ENCODE measurements at places on chromosomes 16 and 17. TPM values are rescaled to one million over a fixed set of nuclear protein-coding genes. Genes with fewer than 3 reads are reported as not detected.

Gene SLC13A2
- 0.03 TPM for polyA plus RNA-seq

Gene RBBP6
- polyA plus RNA-seq: 45.9 TPM

Gene PRSS21
- 0.11 TPM for polyA plus RNA-seq

Gene WNK4
- polyA plus RNA-seq: 0.23 TPM

Gene SGCA
- 89.1 TPM for polyA plus RNA-seq

Gene GP1BA
- 0.04 TPM for polyA plus RNA-seq

Gene AGRP
- not detected for polyA plus RNA-seq

Gene DPEP2
- 2.5 TPM for polyA plus RNA-seq

Gene LPCAT2
- polyA plus RNA-seq: 12.4 TPM

Gene TBX4
- polyA plus RNA-seq: 13.0 TPM

Gene EVI2B
- polyA plus RNA-seq: 7.6 TPM

Gene HOXB9
- polyA plus RNA-seq: 0.35 TPM

DNA sequence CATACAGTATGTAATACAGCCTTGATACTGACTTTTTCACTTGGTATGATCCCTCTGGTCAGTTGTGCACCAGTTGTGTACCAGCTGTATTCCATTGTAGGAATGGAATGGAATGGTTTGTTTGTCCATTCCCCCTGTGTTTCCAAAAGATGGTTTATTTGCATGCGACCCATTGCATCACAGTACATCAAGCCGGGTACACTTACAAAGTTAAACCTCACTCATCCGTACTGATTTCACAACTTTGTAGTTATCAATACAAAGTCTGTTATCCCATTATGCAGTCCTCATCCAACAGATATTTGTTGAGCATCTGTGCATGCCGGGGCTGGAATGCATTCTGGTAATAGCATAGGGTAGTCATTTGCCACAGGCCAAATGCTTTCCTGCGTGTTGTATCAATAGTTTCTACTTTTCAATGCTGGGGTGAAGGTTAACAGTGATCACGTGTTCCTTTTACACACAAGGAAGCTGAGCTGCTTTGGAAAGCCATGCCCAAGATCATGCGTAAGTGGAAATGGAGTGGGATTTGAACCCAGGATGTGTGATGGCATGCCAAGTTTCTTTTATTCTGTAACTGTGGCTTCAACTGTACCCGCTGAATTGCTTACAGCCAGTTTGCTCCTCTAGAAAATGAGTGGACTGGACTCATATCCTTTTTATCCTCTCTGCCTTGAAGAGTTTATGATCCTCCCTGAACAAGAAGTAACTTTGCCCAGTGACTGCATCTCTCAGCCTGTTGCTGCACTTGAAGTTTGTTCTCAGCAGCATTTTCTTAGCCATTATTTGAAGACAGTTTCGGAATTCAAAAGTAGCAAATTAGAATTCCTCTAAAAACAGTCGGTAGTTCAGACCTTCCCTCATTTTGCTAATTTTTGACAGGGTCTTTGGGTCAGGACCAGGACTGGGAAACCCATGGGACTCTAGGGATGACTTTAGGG, 228.5 kb downstream of the CCDC182 start:
- no peak for DNase-seq

- DNase-seq: no peak
These were observed 223.2 kb upstream of the DYNLRB2 start for GRCh38 chr16:80317599-80318037.

GRCh38 chr16:84115919-84116719, 623 bp downstream of the MBTPS1 start:
- DNase-seq: no peak

DNA sequence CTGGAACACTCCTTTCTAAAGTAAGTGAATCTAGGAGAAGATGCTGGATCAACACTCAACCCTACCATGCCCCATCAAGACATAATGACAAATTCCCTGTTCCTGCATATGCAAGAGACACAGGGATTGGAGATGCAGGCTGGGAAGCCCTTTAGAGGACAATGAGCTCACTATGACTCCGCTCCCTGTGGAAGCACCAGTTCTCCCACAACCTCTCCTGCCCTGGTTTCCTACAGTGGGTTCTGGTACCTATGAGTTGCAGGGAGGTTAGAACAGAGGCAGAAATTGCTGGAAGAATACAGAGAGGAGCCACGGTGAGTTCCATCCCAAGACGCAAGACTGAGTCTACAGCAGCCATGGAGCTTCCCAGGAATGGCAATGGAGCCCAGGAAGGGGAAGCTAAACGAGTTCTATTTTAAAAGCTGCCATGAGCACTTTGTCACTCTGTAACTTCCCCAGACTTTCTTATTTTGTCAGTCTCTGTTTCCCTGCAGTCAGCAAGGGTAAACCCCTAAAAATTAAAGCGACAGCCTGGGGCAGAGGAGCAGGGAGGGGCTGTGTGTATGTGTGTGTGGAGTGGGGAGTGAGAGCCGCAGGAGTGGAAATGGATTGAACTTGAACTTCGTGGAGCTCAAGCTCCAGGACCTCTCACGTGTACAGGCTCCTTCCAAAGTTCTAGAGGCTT, 42.3 kb upstream of the PIK3R6 start:
- DNase-seq: no peak

- DNase-seq: no peak
These were observed 28.5 kb downstream of the STAT5B start for GRCh38 chr17:42247734-42248133.

- no peak for DNase-seq
These were observed 27.7 kb downstream of the C17orf100 start for GRCh38 chr17:6679241-6679640.

GRCh38 chr16:27851586-27851985, 211.9 kb downstream of the GSG1L start:
- DNase-seq: no peak

- no peak for DNase-seq
These were observed 3.2 kb downstream of the CSF3 start for GRCh38 chr17:40018211-40019121.

- DNase-seq: no peak
These were observed 5.1 kb downstream of the KRT31 start for GRCh38 chr17:41392278-41392677.

GRCh38 chr16:50711862-50712559, 18.6 kb downstream of the NOD2 start:
- no peak for DNase-seq

DNA sequence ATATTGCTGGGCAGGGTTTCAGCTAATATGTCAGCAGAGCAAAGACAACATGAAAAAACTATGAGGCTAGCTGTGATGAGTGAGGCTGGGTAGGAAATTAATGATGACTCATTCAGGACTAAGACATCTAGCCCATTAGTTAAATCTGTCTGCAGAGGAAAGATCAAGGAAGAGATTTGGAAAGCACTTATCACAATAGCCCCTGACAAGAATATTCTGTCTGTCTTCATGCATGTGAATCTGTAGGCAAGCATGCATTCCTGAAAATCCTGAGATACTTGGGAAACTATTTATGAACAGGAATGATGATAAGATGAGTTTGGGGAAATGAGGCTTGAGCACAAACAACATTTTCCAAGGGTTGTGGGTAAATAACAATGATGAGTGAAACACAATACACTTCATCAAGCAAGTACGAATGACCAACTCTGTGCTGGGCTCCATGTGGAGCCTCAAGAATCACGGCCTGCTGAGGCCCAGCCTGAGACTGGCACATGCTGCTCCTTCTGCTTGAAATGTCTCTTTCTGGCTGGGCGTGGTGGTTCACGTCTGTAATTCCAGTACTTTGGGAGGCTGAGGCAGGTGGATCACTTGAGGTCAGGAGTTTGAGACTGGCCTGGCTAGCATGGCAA, 96.5 kb upstream of the ASIC2 start:
- no peak for DNase-seq

GRCh38 chr17:58702045-58702476, 9.7 kb downstream of the RAD51C start:
- DNase-seq: no peak

- DNase-seq: no peak
These were observed 51.6 kb downstream of the N4BP1 start for GRCh38 chr16:48558371-48558841.

DNA sequence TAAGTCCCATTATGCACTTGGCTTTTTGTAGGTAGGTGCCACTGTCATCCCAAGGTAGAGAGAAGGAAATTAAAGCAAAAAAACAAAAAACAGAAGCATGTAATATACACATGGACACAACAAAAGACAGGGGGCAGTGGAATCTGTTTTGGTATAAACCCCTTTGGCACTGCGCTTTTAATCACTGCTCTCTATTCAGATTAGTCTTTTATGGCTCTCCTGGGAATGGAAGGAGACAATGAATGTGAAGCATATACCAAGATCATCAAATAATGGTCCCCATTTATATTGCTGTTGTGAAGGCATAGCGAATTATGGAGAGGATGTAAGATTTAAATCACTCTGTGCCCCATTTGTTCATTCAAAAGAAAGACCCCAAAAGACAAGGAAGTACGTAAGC, 17.4 kb downstream of the CDH11 start:
- no peak for DNase-seq

- no peak for DNase-seq
These were observed 56.5 kb downstream of the ACTG1 start for GRCh38 chr17:81456091-81456490.

DNA sequence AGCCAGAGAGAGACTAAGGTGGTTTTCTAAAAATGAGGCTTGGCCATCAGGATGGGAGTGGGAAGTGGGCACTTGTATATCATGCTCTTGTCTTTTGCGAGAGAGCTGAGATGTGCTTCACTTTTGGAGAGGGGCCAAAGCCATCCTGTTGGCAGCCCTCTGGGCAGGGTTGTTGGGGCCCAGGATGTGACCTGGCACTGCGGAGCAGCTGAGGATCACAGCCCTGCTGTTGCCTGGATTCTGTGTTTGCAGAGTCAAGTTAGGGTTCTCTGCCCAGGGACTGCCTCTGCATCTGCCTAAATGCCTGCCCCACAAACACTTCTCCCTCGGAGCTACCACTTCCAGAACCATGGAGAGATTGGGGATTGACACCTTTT, 71.2 kb downstream of the PLD6 start:
- DNase-seq: no peak

DNA sequence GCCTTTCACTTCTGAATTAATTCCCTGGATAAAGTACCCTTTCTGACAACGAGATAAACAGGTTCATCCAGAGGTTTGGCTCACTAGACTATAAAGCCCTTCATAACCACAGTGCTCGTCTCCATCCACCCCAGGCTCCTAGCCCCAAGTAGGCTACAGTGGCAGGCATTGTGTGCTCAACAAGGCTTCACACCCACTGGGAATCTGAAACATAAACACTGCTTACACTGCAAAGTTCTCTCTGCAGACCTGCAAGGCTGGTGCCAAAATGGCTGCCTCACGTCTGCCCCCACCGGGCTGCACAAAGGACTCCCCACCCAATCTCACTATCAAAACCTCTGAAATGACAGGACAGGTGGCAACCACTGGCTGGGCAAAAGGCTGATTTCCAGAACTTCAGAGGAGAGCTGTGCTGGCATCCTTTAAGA, 5.1 kb upstream of the HLF start:
- DNase-seq: no peak

GRCh38 chr16:11224096-11224893, 31.7 kb downstream of the SOCS1 start:
- no peak for DNase-seq

DNA sequence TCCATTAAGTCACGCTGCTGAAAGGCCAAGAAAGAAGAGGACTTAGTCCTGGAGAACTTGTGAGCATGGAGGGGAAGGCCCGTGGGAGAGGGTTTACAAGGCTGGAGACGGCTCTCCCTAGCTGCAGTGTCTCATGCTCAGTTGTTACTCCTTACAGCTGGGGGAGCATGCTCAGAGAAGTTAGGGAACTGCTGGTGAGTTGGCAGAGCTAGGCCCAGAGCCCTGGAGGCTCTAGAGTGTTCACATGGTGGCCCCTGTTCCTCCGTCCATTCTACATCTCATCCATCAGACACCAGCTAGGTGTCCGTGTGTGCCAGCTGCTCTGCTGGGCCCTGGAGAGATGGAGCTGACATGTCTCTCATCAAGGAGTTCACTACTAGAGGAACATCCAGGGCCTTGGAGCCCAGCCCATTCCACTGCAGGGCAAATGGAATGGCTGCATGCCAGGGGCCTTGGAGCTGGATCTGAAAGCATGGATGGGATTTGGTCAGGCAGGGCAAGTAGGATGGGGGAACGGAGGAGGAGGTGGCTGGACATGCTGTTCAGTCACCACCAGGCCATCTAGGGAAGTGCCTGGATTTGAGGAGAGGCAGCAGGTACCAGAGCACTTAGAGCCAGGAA, 6.3 kb downstream of the XYLT2 start:
- DNase-seq: no peak

GRCh38 chr17:41278176-41278955, 2.9 kb downstream of the KRTAP9-7 start:
- no peak for DNase-seq

DNA sequence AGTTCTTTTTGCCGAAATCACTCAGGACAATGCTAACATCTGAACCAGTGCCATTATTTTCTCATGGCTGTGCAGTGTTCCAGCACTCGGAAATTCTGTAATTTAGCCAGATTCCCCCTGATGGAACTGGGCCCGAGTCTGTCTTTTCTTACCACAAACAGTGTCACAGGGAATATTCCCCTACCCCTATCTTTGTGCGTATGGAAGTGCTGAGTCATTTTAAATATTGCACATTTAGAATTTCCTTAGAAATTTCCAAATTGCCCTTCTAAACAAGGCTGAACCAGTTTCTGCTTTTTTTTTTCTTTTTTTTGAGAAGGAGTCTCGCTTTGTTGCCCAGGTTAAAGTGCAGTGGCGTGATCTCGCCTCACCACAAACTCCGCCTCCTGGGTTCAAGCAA, 88.0 kb upstream of the CREBBP start:
- DNase-seq: no peak

GRCh38 chr16:87495578-87496446, 3.0 kb upstream of the ZCCHC14 start:
- no peak for DNase-seq

DNA sequence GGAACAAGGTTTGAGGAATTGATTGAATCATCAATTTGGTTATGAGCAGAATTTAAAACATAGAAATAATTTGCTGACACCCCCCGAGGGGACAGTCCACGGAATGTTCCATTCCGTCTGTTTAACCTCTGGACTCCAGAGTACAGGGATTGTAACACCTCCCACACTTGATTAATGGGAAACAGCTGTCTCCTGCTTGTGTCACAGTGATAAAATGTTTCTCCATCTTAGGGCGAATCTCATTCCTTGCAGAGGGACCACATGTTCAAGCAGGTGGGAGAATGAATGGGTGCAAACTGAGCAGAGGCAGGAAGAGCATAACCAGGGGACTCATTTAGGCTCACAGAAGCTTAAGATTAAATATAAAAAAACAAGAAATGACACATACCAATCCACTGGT, 249.5 kb upstream of the RBFOX1 start:
- no peak for DNase-seq

- DNase-seq: no peak
These were observed 5.6 kb downstream of the CDH16 start for GRCh38 chr16:66913081-66913480.

Measured in urinary bladder (tissue), 4 donors.